A549 treated with Mapracorat at 1 μM for 4 hours (cell line): ENCODE measurements at places on chromosomes 13 and 19. TPM values are rescaled to one million over a fixed set of nuclear protein-coding genes. Genes with fewer than 3 reads are reported as not detected.

ZNF93 gene
- total RNA-seq = not detected in 5 replicates

FEM1A gene
- total RNA-seq = 5.3 to 5.7 TPM (median 5.6 TPM) in 5 replicates

ZNF625 gene
- total RNA-seq = not detected in 5 replicates

SHISA7 gene
- total RNA-seq = not detected in 5 replicates

IRGC gene
- total RNA-seq = not detected in 5 replicates

ANKRD24 gene
- 0.08 to 0.23 TPM (median 0.20 TPM) in 5 replicates for total RNA-seq

TNNI3 gene
- total RNA-seq = 6.4 to 8.9 TPM (median 7.9 TPM) in 5 replicates

ACER1 gene
- not detected in 5 replicates for total RNA-seq

GAS6 gene
- total RNA-seq = 6.4 to 9.7 TPM (median 8.4 TPM) in 5 replicates

CLEC17A gene
- not detected in 5 replicates for total RNA-seq

B3GNT8 gene
- total RNA-seq = 0.10 to 0.32 TPM (median 0.13 TPM) in 4 of 5 replicates, not detected in the other

C3 gene
- 40.6 to 52.1 TPM (median 49.5 TPM) in 5 replicates for total RNA-seq

REEP6 gene
- 4.4 to 5.8 TPM (median 4.9 TPM) in 5 replicates for total RNA-seq

SYT5 gene
- total RNA-seq = 3.0 to 6.1 TPM (median 4.4 TPM) in 5 replicates

ZSCAN1 gene
- not detected in 5 replicates for total RNA-seq
